ENCODE measurements at places on chromosomes 6 and 20. TPM values are rescaled to one million over a fixed set of nuclear protein-coding genes. Genes with fewer than 3 reads are reported as not detected.

DNA sequence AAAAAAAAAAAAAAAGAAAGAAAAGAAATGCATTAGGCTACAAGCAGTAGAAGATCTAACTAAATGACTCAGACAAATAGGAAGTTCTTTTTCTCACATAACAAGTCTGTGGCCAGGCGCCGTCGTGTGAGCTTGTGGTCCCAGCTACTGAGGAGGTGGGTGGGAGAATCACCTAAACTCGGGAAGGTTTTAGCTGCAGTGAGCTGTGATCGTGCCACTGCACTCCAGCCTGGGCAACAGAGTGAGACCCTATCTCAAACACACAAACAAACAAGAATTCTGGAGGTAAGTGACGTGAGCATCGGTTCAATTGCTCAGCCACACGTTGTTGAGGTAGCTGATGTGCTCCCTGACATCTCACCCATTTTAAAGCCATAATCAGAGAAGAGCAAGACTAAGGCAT lies 37.9 kb upstream of the SLC23A2 start:
- DNase-seq = no peak

DNA sequence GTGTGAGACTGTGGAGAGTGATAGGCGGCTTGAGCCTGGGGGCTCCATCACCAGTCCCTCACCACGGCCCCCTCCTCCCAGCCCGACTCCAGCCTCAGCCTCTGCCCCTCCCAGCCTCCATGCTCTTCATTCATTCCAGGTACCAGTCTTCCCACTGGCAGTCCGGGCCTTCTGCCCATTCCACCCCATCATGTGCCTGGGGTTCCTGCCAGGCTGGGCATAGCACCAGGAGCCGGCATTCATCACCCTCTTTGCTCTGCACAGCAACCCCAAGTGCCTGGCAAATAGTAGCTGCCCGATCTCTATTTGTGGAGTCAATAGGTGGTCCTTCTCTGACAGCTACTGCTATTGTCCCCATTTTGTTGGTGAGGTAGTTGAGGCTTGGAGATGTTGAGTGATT lies 39.6 kb upstream of the GTSF1L start:
- no peak for DNase-seq

- no peak for DNase-seq
Observed at GRCh38 chr20:24732076-24732475, 217.0 kb upstream of the CST7 start.

DNA sequence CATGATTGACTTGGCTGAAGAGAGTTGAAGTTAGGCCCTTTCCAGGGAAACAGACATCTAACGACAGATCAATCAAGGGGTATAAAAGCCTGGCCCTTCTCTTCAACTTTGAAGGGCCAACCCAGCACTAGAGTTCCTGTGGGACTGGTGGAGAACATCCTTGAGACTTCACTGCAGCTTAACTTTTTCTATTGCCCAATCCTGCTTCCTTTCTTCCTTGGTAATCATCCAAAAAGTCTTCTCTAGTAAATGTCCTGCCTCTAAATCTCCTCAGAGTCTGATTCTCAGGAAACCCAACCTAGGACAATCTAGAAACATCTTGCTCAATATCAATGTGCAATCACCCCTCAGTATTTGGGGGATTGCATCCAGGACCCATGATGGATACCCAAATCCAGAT lies 1.9 kb downstream of the MKKS start:
- no peak for DNase-seq

- DNase-seq = peak; percentile 48
Observed at GRCh38 chr6:56359201-56359899, 112.0 kb upstream of the COL21A1 start.

- no peak for DNase-seq
Observed at GRCh38 chr6:3610206-3610605, 141.3 kb downstream of the PXDC1 start.

- no peak for DNase-seq
Observed at GRCh38 chr6:143023695-143024094, 37.0 kb upstream of the AIG1 start.

DNA sequence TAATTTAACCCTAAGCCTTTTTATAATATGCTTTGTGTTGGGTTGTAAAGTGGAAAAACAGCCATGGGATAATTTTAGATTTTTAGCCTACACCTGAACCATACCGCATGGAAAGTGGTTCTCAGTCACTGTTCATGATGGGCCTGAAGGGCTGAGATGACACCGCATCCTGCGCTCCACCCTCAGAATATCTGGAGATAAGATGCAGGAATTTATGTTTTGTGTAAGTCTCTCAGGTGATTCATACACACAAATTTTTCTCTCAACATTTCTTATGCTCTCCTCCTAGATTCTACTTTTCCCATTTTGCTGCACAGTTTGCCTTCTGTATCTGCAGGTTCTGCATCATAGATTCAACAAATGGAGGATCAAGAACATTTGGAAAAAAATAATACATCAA lies 191.3 kb upstream of the PHACTR1 start:
- DNase-seq = no peak

DNA sequence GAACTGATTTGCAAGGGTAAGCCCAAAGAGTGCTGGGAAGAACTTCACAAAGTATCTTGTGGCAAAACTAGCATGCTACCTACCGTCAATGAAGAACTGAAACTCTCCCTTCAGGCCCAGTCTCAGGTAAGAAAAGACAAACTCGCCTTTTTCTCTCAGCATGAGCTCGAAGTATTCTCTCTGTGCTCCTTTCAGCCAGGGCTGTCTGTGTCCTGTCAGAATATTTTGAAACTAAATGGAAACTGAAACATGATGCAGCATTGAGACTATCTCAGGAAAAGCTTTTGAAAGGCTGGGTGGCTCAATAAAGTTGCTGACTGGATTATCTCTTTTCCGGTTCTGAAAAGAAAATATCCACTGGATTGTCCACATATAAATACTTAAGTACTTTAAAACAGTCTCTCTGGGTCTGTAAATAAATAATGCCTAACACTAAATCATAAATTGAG lies 696 bp downstream of the CALHM5 start:
- DNase-seq = no peak

DNA sequence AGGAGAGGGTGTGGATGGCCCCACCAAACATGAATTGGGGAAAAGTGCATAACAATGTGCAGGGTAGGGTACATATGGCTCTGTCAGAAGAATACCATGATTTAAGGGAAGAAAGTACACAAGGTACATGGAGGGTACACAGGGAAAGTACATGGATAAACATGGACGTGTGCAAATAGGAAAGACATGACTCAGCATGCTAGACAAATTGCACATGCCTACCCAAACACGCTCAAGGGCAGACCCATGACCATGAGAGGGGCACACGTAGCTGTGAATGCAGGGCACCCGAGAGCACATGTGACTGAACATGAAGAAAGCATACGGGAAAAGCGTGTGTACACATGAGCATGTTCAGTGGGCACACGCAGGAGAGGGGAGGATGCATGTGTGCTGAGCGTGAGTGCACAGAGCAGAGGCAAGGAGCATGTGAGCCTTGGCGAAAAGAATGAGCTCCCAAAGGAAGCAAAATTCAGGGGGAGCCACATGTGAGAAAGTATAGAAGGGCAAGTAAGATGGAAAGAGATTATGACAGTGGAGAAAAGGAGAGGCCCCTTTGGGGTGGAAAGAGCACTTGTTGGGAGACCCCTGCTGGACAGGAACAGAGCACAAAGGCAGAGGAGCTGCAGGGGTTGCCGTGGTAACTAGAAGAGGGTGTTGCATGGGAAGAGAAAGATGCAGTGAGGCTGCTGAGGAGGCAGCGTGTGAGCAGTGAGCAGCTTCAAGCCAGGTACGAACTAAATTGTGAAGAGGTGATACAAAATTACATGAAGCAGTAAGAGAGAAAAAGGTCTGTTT lies 17.8 kb downstream of the OR2H2 start:
- DNase-seq = no peak

DNA sequence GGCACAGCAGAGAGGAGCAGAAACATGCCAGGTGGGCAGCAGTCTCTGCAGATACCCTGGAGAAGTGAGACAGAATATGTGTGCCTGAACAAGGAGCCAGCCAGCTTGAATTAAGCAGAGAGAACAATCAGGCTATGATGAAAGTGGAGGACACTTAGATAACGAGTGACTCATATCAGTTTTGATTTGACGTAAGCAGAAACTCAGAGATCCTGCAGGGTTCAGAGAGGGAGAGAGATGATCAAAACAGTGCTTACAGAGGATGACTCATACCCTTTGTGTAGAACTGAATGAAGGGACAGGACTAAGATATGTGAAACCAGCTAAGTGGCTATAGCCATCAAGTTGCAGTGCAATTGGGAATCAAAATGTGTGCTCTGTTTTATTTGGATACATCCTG lies 300.7 kb downstream of the TENT5A start:
- DNase-seq = no peak

- DNase-seq = no peak
Observed at GRCh38 chr6:170074907-170075306, 216.0 kb downstream of the DLL1 start.

GRCh38 chr6:165748390-165748789 lies 85.3 kb upstream of the PDE10A start:
- no peak for DNase-seq

DNA sequence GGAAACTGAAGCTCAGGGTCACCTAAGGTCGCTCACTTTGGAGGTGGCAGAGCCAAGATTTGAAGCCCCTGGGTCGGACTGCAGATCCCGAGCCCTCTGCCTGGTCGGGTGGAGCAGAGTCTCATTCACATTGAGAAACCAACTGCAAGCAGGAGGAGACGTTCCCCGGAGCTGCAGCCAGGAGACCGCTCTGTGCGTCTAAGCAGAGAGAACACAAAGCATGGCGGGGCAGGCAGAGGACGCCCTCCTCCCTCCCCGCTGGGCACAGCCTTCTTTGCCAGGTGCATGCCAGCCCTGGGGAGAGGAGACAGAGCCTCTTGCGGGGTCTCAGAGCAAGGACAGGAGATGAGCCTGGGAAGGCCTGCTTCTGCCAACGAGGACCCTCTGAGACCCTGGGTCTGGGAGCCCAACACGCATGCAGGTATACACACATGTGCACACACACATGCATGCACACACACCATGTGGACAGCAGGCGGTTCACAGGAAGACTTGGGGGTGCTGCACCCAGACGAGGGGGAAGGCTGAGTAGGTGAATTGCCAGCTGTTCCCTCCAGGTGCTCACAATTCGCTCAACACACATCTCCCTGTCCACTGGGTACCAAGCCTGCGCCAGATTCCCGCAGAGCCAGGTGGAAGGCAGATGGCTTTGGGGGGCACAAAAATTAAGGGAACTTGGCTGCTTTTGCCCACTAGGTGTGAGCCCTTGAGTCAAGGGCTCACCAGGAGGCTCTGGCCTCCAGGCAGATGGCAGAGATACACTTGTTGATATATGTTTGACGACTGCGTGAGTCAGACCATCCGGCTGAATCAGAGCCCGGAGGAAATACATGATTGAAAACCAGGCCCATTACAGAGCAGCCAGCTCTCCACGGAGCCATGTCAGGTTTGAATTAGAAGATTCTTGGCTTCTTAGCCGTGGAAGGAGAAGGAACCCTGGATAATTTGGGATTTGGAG lies 5.5 kb upstream of the NTSR1 start:
- no peak for DNase-seq

DNA sequence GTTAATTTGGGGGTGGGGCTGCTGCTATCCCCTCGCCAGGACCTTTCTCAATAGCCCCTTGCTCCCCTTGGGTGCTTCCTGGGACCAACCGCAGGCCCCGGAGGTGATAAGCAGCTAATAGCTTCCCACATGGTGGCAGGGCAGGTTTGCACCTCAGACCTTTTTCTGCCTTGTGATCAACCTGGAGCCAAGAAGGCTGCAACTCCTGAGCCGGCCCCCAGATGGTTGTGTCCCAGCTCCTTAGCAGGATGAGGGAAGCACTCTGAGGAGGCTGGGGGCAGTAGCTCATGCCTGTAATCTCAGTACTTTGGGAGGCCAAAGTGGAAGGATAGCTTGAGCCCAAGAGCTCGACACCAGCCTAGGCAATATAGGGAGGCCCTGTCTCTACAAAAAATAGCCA lies 85.5 kb downstream of the BMP7 start:
- DNase-seq = no peak

- DNase-seq = no peak
Observed at GRCh38 chr6:44439270-44440045, 52.0 kb downstream of the CDC5L start.

- no peak for DNase-seq
Observed at GRCh38 chr6:30759575-30760239, 15.4 kb upstream of the IER3 start.

DNA sequence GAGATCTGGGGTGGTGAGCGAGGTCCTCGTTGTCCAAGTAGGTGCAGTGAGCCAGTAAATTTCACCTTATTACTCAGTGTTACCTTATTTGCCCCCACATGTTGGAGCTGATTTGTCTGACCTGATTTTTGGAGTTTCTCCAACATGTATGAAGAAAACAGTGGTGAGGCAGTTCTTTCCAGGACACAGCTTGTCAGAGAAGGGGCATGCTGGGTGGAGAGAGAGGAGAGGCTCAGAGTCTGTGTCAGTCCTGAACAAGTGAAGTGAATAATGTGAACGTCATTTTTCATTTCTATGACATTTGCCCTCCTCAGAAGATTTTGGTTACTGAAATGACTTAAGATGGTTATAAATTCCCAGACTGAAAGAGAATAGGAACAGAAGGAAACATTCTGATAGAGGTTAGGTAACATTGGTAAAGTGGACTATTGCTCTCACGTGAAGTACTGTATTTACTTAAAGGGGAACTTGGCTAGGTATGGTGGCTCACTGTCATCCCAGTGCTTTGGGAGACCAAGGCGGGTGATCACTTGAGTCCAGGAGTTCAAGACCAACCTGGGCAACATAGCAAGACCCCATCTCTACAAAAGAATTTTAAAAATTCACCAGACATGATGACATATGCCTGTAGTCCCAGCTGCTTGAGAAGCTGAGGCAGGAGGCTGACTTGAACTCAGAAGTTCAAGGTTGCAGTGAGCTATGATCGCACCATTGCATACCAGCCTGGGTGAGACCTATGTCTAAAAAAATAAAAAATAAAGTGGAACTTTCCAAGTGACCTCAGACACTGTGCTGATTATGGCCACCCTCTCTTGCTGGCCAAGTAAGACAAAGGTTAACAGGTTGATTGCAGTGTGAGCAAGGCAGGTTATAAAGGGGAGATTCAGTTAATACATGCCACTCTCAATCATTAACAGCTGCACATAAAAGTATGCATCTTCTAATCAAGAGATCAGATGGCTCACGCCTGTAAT lies 184.3 kb downstream of the EDN1 start:
- DNase-seq = no peak

- no peak for DNase-seq
Observed at GRCh38 chr6:3782876-3783832, 31.6 kb upstream of the PXDC1 start.

DNA sequence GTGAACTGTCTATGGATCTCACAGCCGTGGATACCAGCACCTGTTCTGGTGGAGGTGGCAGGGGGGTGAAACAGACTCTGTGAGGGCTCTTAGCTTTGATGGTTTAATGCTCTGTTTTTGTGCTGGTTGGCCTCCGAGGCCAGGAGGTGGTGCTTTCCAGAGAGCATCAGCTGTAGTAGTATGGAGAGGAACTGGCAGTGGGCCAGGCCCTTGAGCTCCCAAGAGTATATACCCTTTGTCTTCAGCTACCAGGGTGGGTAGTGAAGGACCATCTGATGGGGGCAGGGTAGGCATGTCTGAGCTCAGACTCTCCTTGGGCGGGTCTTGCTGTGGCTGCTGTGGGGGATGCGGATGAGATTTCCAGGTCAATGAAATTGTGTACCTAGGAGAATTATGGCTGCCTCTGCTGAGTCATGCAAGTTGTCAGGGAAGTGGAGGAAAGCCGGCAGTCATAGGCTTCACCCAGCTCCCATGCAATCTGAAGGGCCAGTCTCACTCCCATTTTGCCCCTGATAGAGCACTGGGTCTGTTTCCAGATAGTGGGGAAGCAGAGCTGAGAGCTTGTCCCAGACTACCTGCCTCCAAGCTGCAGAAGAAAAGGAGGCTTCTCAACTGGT lies 102.7 kb upstream of the AHI1 start:
- DNase-seq = no peak

SIRPD gene
- not detected for polyA plus RNA-seq

FGD2 gene
- 85.6 TPM for polyA plus RNA-seq

MCCD1 gene
- not detected for polyA plus RNA-seq

DOP1A gene
- 6.1 TPM for polyA plus RNA-seq

All from naive B cell (primary cell).